ENCODE measurements at places on chromosomes 7 and 10. TPM values are rescaled to one million over a fixed set of nuclear protein-coding genes. Genes with fewer than 3 reads are reported as not detected.

Gene NPSR1
- 1.8 TPM for total RNA-seq

Gene TBX20
- not detected for total RNA-seq

Gene PDK4
- 8.3 TPM for total RNA-seq

Gene HOXA3
- total RNA-seq: not detected

Gene LRRN3
- total RNA-seq: 140 TPM

Gene ERVW-1
- not detected for total RNA-seq

Gene ANKRD1
- not detected for total RNA-seq

Gene NEBL
- total RNA-seq: 66.4 TPM

Gene CNPY1
- 0.46 TPM for total RNA-seq

Gene GPC2
- 49.6 TPM for total RNA-seq

Gene CDH23
- total RNA-seq: 8.1 TPM

Gene RBP4
- 6.7 TPM for total RNA-seq

Gene BMI1
- 81.4 TPM for total RNA-seq

Gene PDE1C
- 19.6 TPM for total RNA-seq

Gene AKR1D1
- not detected for total RNA-seq

Gene INA
- 223 TPM for total RNA-seq

Gene CHPF2
- total RNA-seq: 20.8 TPM

Gene CRTAC1
- total RNA-seq: 55.8 TPM

Gene IFIT5
- total RNA-seq: 51.7 TPM

Gene CREB5
- total RNA-seq: 9.2 TPM

Gene IL6
- not detected for total RNA-seq

Gene ELN
- total RNA-seq: 33.2 TPM

Gene CCDC71L
- total RNA-seq: 25.6 TPM

Gene SEMA3E
- 12.2 TPM for total RNA-seq

Gene IDI2
- not detected for total RNA-seq

Gene VWA2
- 3.2 TPM for total RNA-seq

Gene NUP205
- total RNA-seq: 44.5 TPM

Gene GNA12
- 33.7 TPM for total RNA-seq

Gene CYP17A1
- total RNA-seq: not detected

Gene UCN3
- total RNA-seq: not detected

Gene LIPN
- total RNA-seq: not detected

Gene TDRD1
- 1.4 TPM for total RNA-seq

Gene OR6B1
- total RNA-seq: not detected

Gene CLRN3
- total RNA-seq: not detected

Gene CUZD1
- 0.69 TPM for total RNA-seq
